ENCODE measurements at places on chromosomes 7 and 10.
A peak's percentile ranks its signal among the peaks of the same experiment; 100 is the strongest.

GRCh38 chr10:5858811-5859210 is 30.9 kb downstream of the ANKRD16 start:
- H3K4me1 ChIP-seq: no peaks in the 10 kb centered on the region
- DNase-seq: no peak
- H3K4me3 ChIP-seq: no peak overlapping the region
- no peaks in the 10 kb centered on the region for H3K27me3 ChIP-seq
- H3K36me3 ChIP-seq: no peaks in the 10 kb centered on the region

DNA sequence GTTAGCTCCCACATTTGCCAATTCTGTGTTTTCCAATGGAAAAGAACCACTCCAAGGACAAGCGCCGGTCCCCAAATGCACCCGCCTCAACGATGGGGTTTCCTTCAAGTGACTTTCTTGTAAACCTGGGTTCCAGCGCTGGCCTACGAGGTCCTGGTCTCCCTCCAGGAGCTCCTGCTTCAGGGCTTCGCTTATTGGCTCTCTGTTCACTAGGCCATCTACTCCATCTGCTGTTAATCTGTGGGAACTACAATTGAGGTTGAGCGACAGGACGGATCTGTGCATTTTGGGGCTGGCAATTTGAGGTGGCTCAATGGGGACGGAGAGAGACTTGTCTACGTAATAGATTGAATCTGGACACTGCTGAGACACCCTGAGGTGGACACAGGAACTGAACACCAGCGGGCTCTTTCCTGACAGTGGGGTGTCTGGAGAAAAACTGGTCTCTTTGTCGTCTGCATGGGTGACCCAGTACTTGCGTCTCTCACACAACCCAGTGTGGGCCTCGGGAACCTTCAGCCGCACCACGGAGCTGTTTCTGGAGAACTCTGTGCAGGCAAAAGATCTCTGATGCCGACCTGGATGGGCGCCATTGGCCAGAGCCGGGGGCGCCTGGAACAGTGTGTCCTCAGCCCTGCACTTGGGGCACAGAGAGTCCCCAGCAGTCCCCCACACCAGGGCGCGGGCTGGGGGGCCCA is 115.9 kb upstream of the ADAM12 start:
- no peak overlapping the region for H3K4me3 ChIP-seq
- no peaks in the 10 kb centered on the region for H3K36me3 ChIP-seq

DNA sequence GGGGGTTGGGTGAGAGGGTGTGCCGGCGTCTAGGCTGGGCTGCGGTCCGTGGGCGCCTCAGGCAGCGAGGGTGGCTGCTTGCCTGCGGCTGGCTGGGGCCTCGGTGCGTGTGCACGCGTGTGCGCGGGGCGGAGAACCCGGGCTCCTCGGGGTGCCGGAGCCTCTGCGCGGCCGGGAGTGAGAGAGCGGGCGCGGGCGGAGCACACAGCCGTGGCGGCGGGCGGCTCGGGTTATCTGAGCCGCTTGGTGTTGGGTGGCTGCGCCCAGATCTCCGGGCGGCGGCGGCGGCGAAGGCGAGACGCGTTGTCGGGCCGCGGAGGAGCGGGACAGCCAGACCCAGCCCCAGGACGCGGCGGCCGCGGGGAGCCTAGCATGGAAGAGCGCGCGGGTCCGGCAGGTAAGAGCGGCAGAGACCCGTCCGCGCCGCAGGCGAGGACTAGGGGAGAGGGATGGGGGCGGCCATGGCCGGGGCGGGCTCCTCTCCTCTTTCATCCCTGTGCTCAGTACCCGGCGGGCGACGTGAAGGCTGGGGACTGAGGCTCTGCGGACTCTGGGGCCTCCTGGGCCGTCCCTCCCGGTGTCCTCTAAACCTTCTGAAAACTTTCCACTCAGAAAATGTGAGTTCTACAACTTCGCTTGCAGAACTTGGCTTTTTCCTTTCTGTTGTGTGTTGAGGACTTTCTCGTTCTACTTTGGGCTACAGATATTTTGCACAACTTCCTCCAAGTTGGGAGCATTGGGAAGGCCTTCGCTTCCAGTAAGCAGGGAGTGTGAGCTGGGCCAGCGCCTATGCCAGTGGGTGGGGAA is 9.8 kb upstream of the PAX2 start:
- H3K27ac ChIP-seq: no peak overlapping the region
- no peak overlapping the region for H3K4me3 ChIP-seq
- H3K27me3 ChIP-seq: peaks cover 100% of the 10 kb centered on the region
- no peaks in the 10 kb centered on the region for H3K36me3 ChIP-seq
- no peak for DNase-seq

DNA sequence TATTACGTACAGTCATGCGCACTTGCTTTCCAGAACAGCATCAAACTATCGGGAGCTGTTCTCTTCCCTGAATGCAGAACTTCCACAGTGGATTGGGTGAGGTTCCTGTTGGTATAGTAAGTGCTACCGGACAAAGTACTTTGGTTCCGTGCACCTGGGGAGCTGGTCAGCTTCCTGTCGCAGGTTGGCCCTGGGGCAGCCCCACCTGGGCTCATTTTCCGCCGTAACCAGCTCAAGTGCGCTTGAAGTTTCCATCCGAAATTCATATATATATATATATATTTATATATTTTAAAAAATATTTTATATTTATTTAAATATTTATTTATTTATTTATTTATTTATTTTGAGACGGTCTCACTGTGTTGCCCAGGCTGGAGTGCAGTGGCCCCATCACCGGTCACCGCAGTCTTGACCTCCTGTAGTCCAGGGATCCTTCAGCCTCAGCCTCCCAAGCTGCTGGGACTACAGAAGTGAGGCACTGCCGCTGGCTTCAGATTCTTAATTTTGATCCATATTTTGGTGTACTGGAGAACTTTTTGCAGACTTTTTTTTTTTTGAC is 6.5 kb downstream of the SCART1 start:
- no peak for DNase-seq
- H3K4me3 ChIP-seq: no peak overlapping the region
- H3K36me3 ChIP-seq: no peaks in the 10 kb centered on the region
- H3K27ac ChIP-seq: no peak overlapping the region

DNA sequence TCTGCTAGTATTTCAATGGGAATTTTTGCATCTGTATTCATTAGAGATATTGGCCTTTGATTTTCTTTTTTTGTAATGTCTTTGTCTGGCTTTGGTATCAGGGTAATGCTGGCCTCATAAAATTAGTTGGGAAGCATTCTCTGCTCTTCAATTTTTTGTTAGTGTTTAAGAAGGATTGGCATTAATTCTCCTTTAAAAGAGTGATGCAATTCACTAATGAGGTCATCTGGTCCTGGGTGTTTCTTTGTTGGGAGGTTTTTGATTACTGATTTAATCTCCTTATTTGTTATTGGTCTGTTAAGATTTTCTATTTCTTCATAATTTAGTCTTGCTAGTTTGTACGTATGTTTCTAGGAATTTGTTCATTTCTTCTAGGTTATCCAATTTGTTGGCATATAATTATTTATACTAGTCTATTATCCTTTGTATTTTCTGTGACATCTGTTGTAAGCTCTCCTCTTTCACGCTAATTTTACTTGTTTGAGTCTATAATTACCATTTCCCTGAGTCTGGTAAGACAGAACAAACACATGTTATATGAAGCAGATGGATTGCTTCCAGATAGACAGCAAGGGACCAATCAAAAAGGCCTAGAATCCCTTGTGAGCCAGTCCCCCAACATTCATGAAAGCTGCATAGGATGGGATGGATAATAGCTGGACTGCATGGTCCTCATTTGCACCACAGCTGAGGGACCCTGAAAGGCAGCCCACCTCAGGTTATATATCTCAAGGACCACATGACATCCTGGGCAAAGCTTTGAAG is 54.4 kb downstream of the MTPAP start:
- no peaks in the 10 kb centered on the region for H3K4me1 ChIP-seq
- H3K27me3 ChIP-seq: no peaks in the 10 kb centered on the region
- no peak overlapping the region for H3K4me3 ChIP-seq
- no peaks in the 10 kb centered on the region for H3K36me3 ChIP-seq

DNA sequence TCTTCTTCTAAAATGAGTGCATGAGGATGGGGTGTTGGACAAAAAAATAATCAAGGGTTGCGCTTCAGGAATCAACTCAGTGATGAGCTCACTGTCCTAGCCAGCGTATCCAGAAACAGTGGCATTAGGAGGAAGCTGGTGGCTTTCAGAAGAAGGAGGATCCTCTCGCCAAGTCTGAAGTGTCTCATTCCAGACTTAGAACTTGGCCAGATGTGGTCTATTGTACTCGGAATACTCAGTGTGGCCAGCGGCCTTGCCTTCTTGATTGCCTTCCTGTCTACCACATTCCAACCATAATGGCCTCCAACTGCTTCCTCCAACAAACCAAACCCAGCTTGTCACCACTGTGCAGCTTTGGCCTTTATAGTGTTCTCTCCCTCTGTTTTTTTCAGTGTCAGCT is 732.4 kb downstream of the KCNMA1 start:
- H3K27me3 ChIP-seq: no peaks in the 10 kb centered on the region
- DNase-seq: no peak
- H3K4me1 ChIP-seq: no peaks in the 10 kb centered on the region
- no peak overlapping the region for H3K27ac ChIP-seq
- H3K36me3 ChIP-seq: no peaks in the 10 kb centered on the region
- no peak overlapping the region for H3K4me3 ChIP-seq

- H3K27ac ChIP-seq: peak overlapping the region; percentile 57
- H3K4me3 ChIP-seq: no peak overlapping the region
- peaks cover 23% of the 10 kb centered on the region for H3K4me1 ChIP-seq
- DNase-seq: peak; percentile 51
Observed at GRCh38 chr10:102796407-102797176, 40.6 kb downstream of the CYP17A1 start.

GRCh38 chr10:119726676-119727261 is 919 bp downstream of the INPP5F start:
- H3K36me3 ChIP-seq: no peaks in the 10 kb centered on the region
- peaks cover 27% of the 10 kb centered on the region for H3K4me1 ChIP-seq
- H3K27me3 ChIP-seq: no peaks in the 10 kb centered on the region
- peak overlapping the region; percentile 83 for H3K27ac ChIP-seq

- peak; percentile 87 for DNase-seq
- peaks cover 7% of the 10 kb centered on the region for H3K4me1 ChIP-seq
- no peaks in the 10 kb centered on the region for H3K36me3 ChIP-seq
- peak overlapping the region; percentile 56 for H3K4me3 ChIP-seq
Observed at GRCh38 chr7:47991741-47992311, 12.4 kb upstream of the HUS1 start.

DNA sequence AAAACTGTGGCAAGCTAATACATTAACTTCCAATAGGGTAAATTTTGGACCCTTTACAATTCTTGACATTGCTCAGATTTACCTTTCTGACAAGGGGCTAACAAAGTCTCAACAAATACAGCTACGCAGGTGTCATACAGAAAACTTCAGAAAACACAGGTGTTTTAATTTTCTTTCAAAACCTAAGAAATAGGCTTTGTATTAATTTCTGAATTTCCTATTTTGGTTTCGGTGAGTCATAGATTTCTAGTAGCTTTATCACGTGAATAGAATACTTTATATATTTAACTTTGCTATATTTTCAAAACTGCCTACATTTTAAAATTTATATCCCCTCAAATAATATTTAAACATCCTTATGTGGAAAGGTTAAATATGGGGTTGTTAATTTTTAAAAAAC is 215.3 kb downstream of the DGKB start:
- H3K4me1 ChIP-seq: peaks cover 8% of the 10 kb centered on the region
- no peak overlapping the region for H3K4me3 ChIP-seq
- no peaks in the 10 kb centered on the region for H3K27me3 ChIP-seq
- no peaks in the 10 kb centered on the region for H3K36me3 ChIP-seq
- no peak overlapping the region for H3K27ac ChIP-seq

DNA sequence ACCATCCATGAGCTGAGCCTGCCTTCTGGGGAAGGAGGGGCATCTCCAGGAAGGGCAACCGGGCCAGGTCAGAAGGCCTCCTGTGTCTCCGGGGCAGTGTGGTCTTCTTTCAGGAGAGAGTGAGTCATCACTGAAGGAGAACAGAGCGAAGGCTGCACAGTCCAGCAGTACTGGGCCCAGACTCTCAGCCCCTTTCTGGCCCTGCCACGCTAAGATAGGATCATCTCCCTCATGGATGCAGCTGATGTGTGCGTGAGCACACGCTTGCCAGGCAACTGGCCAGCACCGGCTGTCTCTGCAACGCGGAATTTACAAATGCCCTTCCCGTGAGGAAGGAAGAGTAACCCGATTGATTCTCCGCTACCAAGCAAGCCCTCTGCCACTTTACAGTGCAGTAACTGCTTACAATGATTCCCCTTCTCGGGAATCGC is 328.2 kb downstream of the TNS3 start:
- DNase-seq: peak; percentile 76
- H3K4me1 ChIP-seq: peaks cover 16% of the 10 kb centered on the region
- H3K27ac ChIP-seq: peak overlapping the region; percentile 85

DNA sequence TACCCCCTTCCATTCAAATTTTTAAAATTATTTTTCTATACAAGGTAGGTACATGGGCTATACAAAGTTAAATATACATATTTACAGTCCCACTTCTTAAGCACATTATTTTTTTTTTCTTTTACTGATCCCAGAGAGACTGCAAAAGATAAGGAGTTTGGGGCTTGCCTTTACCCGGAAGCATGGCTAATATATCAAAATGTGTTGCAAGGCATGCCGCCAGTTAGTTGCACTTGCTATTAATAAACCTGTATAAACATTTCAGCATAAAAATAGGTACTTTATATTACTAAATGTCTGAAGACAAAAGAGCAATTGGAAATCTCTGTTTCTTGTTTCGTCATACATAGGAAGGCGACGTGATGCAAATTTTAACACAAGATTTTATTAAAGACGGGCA is 21.5 kb upstream of the PDLIM1 start:
- H3K4me3 ChIP-seq: no peak overlapping the region
- no peaks in the 10 kb centered on the region for H3K27me3 ChIP-seq
- H3K4me1 ChIP-seq: peaks cover 27% of the 10 kb centered on the region
- H3K27ac ChIP-seq: no peak overlapping the region
- no peaks in the 10 kb centered on the region for H3K36me3 ChIP-seq
- DNase-seq: no peak

- peaks cover 12% of the 10 kb centered on the region for H3K4me1 ChIP-seq
- no peaks in the 10 kb centered on the region for H3K36me3 ChIP-seq
- peak overlapping the region; percentile 77 for H3K27ac ChIP-seq
- H3K27me3 ChIP-seq: no peaks in the 10 kb centered on the region
- DNase-seq: peak; percentile 81
- no peak overlapping the region for H3K4me3 ChIP-seq
Observed at GRCh38 chr10:76251841-76252671, 820.6 kb downstream of the LRMDA start.

DNA sequence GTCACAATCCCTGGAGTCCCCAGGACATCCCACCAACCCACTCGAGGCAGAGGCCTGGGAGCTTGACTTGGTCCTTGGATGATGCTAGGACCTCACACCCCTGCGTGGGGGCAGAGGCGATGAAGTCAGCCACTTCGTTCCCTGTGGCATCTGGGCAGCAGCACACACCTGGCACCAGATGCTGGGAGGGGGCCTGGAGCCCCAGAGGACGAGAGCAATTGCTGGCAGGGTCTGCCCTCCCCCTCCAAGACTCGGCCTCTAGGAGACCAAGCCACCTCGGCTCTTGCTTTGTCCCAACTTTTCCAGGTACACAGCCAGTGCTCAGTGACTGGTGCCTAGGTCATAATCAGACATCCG is 39.1 kb downstream of the DPYSL4 start:
- H3K27ac ChIP-seq: no peak overlapping the region
- no peak overlapping the region for H3K4me3 ChIP-seq
- H3K27me3 ChIP-seq: no peaks in the 10 kb centered on the region
- no peak for DNase-seq
- H3K36me3 ChIP-seq: no peaks in the 10 kb centered on the region
- H3K4me1 ChIP-seq: peaks cover 4% of the 10 kb centered on the region

- H3K4me1 ChIP-seq: peaks cover 10% of the 10 kb centered on the region
- peak overlapping the region; percentile 58 for H3K27ac ChIP-seq
- no peaks in the 10 kb centered on the region for H3K36me3 ChIP-seq
- DNase-seq: peak; percentile 24
- no peak overlapping the region for H3K4me3 ChIP-seq
Observed at GRCh38 chr10:5658871-5659618, 7.3 kb downstream of the ASB13 start.

GRCh38 chr10:106942035-106942662 is 222.4 kb downstream of the SORCS1 start:
- no peaks in the 10 kb centered on the region for H3K36me3 ChIP-seq
- no peaks in the 10 kb centered on the region for H3K4me1 ChIP-seq
- H3K27ac ChIP-seq: no peak overlapping the region
- H3K27me3 ChIP-seq: no peaks in the 10 kb centered on the region
- no peak overlapping the region for H3K4me3 ChIP-seq

Measured in hepatocyte (in vitro differentiated cells).